ENCODE measurements at places on chromosomes 1 and 21.
A peak's percentile ranks its signal among the peaks of the same experiment; 100 is the strongest.

DNA sequence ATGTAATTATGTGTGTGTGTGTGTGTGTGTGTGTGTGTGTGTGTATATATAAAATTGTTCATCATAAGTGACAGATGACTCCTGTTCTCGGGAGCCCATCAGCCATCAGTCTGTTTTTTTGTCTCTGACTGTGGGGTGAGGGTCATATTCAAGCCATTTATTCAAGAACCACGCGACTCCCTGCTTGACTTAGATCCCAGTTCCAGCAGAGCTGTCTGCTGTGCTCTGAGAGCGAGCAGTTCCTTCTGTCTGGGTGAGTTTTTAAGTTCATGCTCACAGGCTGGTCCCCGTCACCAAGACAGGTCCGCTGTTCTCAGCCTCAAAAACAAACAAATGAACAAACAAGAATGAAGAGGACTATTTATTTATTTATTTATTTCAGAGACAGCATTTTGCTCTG, 18.3 kb upstream of the NPPB start:
- DNase-seq, result no peak

- DNase-seq, result no peak
Measured at GRCh38 chr21:33774551-33774950, 132.2 kb downstream of the ITSN1 start.

DNA sequence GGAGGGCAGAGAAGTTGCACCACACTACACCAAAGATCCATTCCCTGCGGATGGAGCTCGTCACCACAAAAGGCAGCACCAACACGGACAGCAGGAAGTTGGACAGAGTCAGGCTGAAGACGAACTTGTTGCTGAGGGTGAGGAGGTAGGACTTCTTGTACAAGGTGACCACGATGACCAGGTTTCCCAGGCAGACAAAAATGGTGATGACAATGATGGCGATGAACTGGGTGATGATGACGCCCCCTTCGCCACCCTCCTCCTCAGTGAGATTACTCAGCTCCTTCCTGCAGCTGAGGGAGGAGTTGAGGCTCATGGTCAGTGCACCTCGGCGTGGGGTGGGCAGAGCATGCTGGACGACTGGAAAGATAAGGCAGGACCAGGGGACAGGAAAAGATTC, 32.2 kb downstream of the GPR161 start:
- no peak for DNase-seq

DNA sequence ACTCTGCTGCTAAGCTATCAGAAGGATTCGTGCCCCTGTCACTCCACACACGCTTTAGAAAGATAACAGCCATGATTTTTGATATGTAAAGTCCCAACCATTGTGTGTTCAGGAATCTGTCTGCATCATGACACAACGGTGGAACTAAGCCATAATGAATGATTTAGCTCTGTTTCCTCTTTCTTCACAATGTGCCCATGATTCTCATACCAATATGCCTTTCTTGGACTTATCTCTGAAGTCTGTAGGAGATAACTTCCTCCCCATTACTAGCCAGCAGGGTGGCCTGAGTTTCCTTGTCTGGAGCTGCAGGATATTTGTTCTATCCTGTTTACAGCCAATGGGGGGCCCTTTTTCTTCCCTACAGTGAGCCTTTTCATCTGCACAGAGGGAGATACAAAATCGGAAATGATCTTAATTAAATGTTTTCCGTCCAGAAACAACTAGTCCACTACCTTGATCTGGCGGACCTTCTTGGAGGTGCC, 511.7 kb downstream of the USP25 start:
- DNase-seq, result no peak

DNA sequence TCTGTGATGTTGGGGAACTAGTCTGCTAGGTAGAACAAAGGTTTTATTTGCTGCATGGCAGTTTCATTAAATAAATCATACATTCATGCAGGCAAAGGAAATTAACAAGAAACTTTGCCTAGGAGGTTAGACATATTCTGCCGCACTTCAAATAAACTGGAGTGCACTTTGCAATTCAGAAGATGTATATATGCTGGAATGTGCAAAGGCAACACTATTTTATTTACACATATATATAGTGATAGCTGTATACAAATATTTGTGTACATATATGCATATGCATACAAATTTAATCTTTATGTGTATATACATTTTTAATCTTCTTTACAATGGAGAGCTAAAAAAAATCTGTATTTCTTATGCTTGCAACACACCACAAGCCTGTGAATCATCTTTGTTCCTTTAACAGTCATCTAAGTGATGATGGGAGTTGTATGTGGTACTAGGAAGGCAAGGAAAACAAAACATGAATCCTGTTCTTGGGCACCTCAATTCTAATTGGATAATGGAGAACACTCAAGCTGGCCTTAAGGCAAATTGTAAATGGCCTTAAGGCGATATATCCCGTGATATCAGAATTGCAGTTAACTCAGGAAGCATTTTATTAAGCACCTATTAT, 605.8 kb upstream of the CAMK1G start:
- DNase-seq, result no peak

DNA sequence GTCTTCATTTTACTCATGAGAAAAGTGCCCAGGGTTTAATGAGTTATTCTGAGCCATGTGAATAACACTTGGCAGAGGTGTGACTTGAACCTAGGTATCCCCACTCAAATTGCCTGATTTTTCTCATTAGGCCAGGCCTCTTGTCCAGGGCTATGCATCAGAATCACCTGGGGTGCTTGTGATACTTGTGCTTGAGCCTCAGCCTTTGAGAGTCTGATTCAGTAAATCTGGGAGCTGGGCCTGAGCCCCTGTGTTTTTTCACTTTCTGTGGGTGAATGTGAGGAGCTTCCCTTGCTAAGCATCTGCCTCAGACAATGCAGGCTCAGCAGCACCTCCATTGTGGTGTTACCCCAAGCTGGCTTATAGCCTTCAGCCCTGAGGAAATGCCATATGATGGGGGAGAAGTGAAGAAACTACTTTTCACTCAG, 127.1 kb downstream of the S1PR1 start:
- DNase-seq, result no peak

- no peak for DNase-seq
Measured at GRCh38 chr1:182629499-182630096, 25.4 kb upstream of the RGS16 start.

GRCh38 chr1:239467730-239468129, 81.4 kb downstream of the CHRM3 start:
- no peak for DNase-seq

DNA sequence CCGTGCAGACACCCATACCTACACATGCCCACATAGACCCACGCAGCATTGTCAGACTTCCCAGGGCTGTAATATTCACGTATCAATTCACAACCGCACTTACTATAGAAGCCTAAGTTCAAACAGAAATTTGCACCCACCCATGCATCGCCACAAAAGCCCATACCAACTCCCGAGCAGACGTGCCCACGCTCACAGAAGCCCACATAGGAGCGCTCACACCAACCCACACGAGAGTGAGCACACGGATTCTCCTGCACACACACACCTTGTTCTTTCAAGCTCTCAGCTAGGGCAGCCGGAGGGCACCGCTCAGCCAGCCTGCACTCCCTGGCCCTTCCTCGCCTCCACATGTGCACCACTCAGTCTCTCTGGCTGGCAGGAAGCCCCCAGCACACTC, 4.6 kb downstream of the MFAP2 start:
- no peak for DNase-seq

DNA sequence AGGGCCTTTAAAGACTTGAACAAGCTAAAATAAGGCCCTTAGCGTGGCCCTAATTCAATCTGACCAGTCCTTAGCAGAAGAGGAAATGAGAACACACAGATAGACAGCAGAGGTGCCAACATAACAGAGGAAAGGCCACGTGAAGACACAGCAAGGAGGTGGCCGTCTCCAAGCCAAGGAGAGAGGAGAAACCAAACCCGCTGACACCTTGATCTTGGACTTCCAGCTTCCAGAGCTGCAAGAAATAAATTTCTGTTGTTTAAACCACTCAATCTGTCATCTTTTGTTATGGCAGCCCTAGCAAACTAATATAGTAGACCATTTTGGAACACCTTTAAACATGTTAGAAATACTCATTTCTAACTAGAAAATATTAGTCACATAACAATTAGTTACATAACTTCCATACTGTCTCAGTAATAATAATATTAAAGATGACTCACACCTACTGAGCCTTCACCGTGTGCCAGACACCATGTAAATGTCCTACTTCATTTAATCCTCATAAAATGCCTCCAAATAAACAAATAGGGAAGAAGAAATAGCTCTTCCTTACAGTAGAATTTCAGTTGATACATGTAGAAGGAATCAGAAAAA, 47.9 kb downstream of the S1PR1 start:
- no peak for DNase-seq

DNA sequence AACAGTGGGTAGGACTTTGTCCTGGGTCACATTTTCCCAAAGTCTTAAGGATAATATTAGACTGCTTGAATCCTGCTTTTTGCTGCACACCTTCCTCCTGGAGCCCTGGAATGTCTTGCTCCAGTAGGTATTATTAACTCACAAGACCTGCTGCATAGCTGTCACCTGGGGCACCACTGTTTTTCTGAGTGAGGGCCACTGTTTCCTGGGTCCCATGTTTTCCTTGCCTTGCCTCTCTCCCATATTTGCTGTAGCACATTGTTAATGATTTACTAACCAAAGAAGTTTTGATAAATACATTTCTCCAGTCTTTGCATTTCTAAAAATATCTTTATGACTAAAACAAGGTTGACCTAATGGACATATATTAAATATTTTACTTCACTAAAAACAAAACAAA, 22.5 kb upstream of the FCAMR start:
- no peak for DNase-seq

DNA sequence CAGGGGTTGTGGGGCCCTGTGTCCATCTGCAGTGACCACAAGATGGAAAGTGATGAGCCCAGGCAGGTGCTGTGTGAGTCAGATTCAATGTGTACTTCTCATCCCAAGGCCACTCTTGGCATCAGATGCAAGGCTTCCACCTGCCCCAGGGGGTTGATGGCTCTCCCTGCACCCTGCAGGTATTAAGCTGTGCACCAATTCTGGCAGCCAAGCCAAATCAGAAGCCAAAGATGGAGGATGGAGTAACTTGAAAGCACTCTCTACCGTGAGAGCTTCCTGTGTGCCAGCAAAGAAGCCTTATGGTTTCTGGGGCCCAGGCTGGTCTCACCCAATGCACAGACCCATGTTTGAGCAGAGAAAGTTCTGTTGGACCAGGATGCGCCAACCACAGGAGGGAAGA, 44.3 kb upstream of the TENT5C start:
- no peak for DNase-seq

DNA sequence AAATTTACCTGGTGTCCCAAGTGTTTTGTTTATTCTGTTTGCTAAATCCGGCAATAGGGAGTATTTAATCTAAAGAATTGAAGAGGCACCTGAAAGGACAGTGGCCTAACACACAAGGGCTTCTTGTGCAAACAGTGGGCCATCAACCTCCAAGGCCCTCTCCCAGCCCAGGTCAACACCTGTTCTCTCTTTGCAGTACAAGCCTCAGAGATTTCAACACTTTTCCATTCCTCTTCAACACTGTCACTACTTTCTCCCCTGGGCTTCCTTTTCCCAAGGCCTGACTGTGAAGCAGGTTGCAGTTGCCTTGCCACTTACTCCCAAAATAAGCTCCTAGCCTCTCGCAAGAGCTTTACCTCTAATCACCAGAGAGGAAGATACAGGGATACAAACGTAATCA, 3.2 kb upstream of the SNAPIN start:
- no peak for DNase-seq

GRCh38 chr1:227946624-227947385, 927 bp downstream of the WNT9A start:
- DNase-seq, result peak; percentile 81

DNA sequence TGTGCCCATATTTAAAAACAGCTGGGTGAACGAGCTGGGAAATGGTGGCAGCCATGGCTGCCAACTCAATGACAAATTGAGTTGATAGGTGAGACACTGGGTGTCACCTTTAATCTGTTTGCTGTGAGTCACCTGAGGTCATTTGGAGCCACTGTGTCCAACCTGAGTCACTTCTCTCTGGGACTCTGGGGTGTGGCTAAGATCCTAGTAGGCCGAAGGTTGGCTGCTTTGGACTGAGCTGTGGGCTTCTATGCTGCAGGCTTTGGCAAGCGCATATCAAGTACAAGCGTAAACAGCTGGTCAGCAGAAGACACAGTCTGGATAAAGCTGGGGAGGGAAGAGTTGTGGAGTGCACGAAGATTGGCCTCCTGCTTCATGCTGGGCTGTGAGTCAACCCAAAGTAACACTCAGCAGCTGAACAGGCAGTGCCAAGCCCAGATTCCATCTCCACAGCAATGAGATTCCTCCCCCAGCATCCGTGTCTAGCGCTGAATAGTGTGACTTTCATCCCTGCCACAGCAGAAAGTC, 24.0 kb downstream of the TEX35 start:
- DNase-seq, result no peak

- DNase-seq, result no peak
Measured at GRCh38 chr1:178034676-178035075, 59.2 kb upstream of the RASAL2 start.

DNA sequence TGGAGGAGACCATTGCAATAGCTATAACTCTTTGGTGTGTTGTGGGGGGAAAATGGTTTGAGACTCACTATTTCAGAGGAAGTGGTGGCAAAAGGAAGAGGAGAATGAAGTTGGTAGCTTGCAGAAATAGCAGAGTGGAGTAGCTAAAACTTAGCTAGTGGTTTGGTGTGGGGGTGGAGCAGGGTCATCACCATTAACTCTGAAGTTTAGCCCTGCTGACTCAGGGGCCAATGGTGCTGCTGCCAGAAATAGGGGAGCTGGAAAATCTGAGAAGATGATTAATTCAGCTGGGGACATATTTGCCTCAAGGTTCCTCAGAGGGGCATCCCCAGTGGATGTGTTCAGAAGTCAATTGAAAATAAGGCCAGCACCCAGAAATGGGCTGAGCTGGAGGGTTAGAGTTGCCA, 65.4 kb downstream of the RUNX1 start:
- no peak for DNase-seq

DNA sequence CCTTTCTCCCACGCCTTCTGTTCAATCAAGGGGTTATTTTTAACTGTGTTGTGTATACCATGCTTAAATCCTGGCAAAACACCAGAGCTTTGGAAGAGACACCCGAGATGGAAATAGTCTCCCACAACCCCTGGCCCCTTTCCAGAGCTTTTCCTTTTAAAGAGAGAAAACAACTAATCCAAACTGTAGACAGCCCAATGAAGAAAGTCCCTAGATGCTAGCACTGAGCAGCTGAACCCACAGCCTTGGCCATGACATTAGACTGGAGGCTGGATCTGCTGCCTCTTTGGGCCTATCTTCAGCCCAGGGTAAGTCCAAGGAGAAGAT, 64.9 kb upstream of the ARTN start:
- DNase-seq, result no peak

- DNase-seq, result no peak
Measured at GRCh38 chr1:223405507-223405906, 12.3 kb downstream of the CCDC185 start.

DNA sequence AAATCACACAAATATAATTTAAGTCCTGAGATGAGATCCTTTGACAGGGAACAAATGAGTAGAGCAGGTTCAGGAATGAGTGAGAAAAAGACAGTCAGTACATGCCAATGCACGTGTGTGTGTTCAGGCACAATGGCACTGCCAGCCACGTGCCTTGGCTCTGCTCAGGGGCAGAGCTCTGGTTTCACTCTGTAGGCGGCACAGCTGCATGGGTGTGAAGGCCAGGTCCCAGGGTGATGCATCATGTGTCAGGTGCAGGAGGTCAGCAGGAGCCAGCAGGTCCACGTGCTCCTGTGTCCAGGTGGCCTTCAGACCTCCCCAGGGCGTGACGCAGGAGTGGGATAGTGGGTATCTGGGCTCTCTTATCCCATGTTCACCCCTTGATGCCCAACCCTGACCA, 386.1 kb downstream of the KCNH1 start:
- no peak for DNase-seq

Measured in GM19239 (cell line).